ENCODE measurements at places on chromosomes 1 and 21. TPM values are rescaled to one million over a fixed set of nuclear protein-coding genes. Genes with fewer than 3 reads are reported as not detected.

Gene SETD4
- total RNA-seq: 30.3 TPM

Gene TEDDM1
- total RNA-seq: not detected

- no peak overlapping the region for H3K4me3 ChIP-seq
- H3K4me1 ChIP-seq: no peaks in the 10 kb centered on the region
- H3K27me3 ChIP-seq: no peaks in the 10 kb centered on the region
- H3K27ac ChIP-seq: no peak overlapping the region
Measured at GRCh38 chr1:47682198-47682597, 244.4 kb downstream of the FOXD2 start.

DNA sequence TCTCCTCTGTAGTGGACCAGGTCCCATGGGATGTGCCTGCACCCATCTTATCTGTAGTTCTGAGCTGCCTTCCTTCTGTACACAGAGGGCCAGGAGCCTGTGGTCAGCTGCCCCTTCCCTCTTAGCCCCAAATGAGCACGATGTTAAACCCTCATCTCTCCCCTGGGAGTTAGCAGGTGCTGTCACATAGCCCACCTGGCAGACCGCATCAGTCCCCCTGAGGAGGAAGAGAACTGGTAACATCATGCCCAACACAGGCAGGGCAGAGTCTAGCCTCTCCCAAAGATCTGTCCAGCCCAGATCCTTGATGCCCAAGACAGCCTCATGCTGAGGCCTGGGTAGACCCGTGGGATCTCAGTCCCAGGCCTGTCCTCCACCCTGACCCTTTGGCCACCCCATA is 4.7 kb downstream of the TIE1 start:
- no peaks in the 10 kb centered on the region for H3K4me1 ChIP-seq
- H3K36me3 ChIP-seq: no peaks in the 10 kb centered on the region
- no peaks in the 10 kb centered on the region for H3K27me3 ChIP-seq
- no peak for DNase-seq
- no peak overlapping the region for H3K27ac ChIP-seq

DNA sequence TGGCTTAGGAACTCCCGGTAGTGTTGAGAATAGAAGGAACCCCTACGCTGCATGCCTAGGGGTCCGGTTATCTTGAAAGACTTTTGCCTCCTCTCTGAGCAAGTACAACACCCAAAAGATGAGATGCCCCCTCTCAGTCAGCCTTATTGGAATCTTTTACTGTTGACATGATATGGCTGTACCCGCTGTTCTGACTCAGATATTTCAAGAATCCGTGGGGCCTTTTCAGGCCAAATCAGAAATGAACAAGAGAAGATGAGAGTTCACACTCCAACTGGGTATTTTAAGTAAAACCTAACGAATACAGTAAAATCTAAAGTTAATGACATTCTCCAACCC is 164.2 kb downstream of the PPIAL4G start:
- H3K27me3 ChIP-seq: no peaks in the 10 kb centered on the region
- no peak overlapping the region for H3K4me3 ChIP-seq
- no peak overlapping the region for H3K27ac ChIP-seq
- H3K36me3 ChIP-seq: no peaks in the 10 kb centered on the region
- H3K4me1 ChIP-seq: peaks cover 15% of the 10 kb centered on the region

- H3K4me3 ChIP-seq: no peak overlapping the region
- peaks cover 99% of the 10 kb centered on the region for H3K4me1 ChIP-seq
- peak; percentile 37 for DNase-seq
- H3K36me3 ChIP-seq: no peaks in the 10 kb centered on the region
- peak overlapping the region; percentile 74 for H3K27ac ChIP-seq
Measured at GRCh38 chr1:110636149-110636935, 30.2 kb upstream of the KCNA2 start.

DNA sequence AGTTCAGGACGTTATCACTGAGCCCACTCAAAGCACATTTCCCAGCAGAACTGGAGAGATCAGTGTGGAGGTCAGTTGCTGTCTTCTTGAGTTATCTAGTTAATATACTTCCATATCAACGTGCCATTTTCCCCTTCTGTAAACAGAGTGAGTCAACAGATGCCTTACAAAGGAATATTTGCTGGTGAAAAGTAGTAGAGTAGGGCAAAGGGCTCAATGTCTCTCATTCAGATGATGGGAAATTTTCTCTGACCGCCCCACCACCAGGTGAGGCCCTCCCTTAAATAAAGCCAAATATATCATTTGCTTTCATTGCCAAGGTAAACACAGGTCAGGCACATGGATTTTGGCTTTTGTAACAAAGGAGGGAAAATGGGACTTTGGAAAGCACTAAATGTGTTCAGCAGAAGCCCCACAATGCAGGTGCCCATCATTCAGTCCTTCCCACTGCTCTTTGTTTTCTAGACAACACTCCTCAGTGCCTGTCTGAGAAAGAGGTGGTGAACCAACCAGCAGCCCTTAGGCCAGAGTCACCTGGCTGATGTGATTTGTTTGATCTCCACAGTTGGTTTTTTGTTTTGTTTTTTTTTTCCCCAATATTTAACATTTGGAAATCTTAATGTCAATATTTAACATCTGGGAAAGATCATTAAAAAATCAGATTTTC is 40.5 kb upstream of the SAMD13 start:
- no peaks in the 10 kb centered on the region for H3K4me1 ChIP-seq
- DNase-seq: no peak
- no peak overlapping the region for H3K27ac ChIP-seq

- DNase-seq: no peak
- H3K4me1 ChIP-seq: peaks cover 46% of the 10 kb centered on the region
- H3K27me3 ChIP-seq: no peaks in the 10 kb centered on the region
- H3K27ac ChIP-seq: no peak overlapping the region
- H3K36me3 ChIP-seq: no peaks in the 10 kb centered on the region
- no peak overlapping the region for H3K4me3 ChIP-seq
Measured at GRCh38 chr1:91877574-91878208, 8.3 kb downstream of the TGFBR3 start.
